ENCODE measurements at places on chromosomes 11 and 22. TPM values are rescaled to one million over a fixed set of nuclear protein-coding genes. Genes with fewer than 3 reads are reported as not detected.

The CTTN gene
- total RNA-seq = 367 TPM

The POLR3H gene
- 42.0 TPM for total RNA-seq

The C11orf97 gene
- total RNA-seq = not detected

The OR51B5 gene
- not detected for total RNA-seq

The FAM180B gene
- total RNA-seq = not detected

The POU2AF1 gene
- under 0.01 TPM for total RNA-seq

The GRIK4 gene
- 0.16 TPM for total RNA-seq

Measured in hair follicle dermal papilla cell (primary cell).